ENCODE measurements at places on chromosomes 16 and 17. TPM values are rescaled to one million over a fixed set of nuclear protein-coding genes. Genes with fewer than 3 reads are reported as not detected.
A peak's percentile ranks its signal among the peaks of the same experiment; 100 is the strongest.

Gene ALOXE3
- not detected for total RNA-seq

DNA sequence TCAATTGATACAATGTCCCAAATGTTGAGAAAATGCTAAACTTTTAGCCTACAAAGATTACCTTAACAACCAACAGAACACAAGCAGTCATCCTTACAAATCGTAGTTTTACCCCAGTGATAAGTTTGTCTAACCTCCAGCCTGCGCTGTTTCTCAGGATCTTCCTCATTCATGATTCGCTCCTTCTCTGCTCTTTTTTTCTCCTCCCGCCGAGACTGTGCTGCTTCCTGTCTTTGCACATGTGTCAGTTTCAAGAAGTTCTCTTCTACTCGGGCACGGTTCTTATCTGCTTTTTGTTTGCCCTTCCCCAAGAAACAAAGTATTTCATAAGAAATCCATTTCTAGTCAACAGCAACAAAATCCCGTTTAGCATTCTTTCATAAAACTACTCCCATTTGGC lies 10.2 kb upstream of the STRADA start:
- no peak overlapping the region for H3K27ac ChIP-seq
- no peak overlapping the region for H3K4me3 ChIP-seq
- no peaks in the 10 kb centered on the region for H3K27me3 ChIP-seq
- peaks cover 28% of the 10 kb centered on the region for H3K36me3 ChIP-seq
- no peak for DNase-seq

DNA sequence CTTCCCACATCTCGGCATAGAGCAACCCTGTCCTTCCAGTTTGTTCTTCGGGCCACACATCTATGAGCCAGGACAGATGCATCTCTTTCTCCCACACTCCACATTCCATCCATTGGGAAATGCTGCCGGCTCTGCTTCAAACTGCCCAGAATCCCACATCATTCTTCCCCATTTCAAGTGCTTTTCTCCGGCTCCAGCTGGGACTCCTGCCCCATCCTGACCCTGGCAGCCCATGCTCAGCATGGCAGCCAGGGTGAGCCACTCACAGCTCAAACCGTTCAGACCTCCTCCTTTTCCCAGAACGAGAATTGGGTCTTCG lies 132.8 kb upstream of the SDK2 start:
- H3K4me3 ChIP-seq, result no peak overlapping the region
- peak; percentile 100 for DNase-seq
- no peaks in the 10 kb centered on the region for H3K36me3 ChIP-seq
- H3K27me3 ChIP-seq, result no peaks in the 10 kb centered on the region
- peaks cover 53% of the 10 kb centered on the region for H3K4me1 ChIP-seq

Gene SUZ12
- total RNA-seq, result 17.4 TPM

Gene MON1B
- 77.8 TPM for total RNA-seq

- no peaks in the 10 kb centered on the region for H3K4me1 ChIP-seq
- no peak overlapping the region for H3K4me3 ChIP-seq
- DNase-seq, result peak; percentile 93
- H3K27ac ChIP-seq, result no peak overlapping the region
Observed at GRCh38 chr17:31394544-31394943, 3.1 kb downstream of the RAB11FIP4 start.

- no peak for DNase-seq
- no peak overlapping the region for H3K27ac ChIP-seq
- no peaks in the 10 kb centered on the region for H3K27me3 ChIP-seq
- H3K36me3 ChIP-seq, result peaks cover 38% of the 10 kb centered on the region
Observed at GRCh38 chr17:58207451-58207850, 11.6 kb downstream of the MKS1 start.
